Spinal cord (tissue), 10 donors: ENCODE measurements at places on chromosomes 1 and 21. TPM values are rescaled to one million over a fixed set of nuclear protein-coding genes. Genes with fewer than 3 reads are reported as not detected.
A peak's percentile ranks its signal among the peaks of the same experiment; 100 is the strongest.

- H3K4me3 ChIP-seq, result no peak overlapping the region
- no peak for DNase-seq
- H3K27me3 ChIP-seq, result no peaks in the 10 kb centered on the region
- peaks cover 25% of the 10 kb centered on the region for H3K4me1 ChIP-seq
- H3K27ac ChIP-seq, result no peak overlapping the region
Measured at GRCh38 chr21:45164838-45165237, 90.5 kb downstream of the ADARB1 start.

Gene LAD1
- 0.17 TPM for total RNA-seq

DNA sequence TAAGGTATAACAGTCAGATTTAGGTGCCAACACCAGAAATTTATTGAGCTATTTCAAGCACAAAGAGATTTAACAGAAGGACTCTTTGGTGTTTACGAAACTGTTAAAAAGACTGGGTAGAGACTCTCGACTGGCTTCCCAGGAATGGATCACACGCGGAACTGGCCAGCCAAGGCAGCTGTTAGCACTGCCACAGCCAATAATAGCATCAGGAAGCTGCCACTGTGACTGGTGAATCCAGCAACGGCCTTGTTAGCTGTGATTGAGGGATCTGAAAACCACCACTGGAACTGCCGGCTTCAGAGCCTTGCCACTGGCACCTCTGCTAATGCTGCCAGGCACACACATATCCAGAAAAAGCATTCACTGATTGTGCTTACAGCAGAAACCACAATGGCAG lies 10.6 kb upstream of the SIM2 start:
- no peak overlapping the region for H3K27ac ChIP-seq
- H3K27me3 ChIP-seq, result peaks cover 64% of the 10 kb centered on the region
- DNase-seq, result no peak

GRCh38 chr1:172451002-172451443 lies 7.2 kb upstream of the PIGC start:
- no peak overlapping the region for H3K4me3 ChIP-seq
- peaks cover 5% of the 10 kb centered on the region for H3K4me1 ChIP-seq
- no peaks in the 10 kb centered on the region for H3K27me3 ChIP-seq
- no peak overlapping the region for H3K27ac ChIP-seq
- DNase-seq, result no peak

Gene LAMC1
- total RNA-seq, result 174 TPM

DNA sequence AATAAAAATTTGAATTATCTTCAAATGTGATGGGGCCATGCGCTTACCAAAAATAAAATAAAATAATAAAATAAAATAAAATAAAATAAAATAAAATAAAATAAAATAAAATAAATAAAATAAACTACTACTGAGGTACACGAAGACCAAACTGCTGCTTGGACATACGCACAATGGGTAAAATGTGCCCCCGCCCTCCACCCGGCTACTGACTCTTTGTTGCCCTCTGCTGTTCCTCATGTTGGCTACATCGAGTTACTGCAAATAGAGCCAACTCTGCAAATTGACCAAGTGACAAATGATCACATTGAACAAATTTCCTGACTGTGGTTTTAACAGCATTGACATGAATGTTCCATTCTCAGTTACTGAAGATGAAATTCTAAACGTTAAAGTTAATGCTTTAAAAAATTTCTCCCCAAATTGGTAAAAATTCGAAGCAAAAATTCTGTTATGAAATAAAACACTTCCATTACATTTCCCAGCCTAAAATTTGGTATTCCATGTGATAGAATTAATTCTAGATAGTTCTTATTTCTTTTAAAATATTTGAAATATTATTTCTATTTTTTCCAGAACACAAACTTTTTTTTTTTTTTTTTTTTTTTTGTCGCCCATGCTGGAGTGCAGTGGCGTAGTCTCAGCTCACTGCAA lies 18.8 kb upstream of the MAP1LC3C start:
- DNase-seq, result no peak
- no peaks in the 10 kb centered on the region for H3K4me1 ChIP-seq

DNA sequence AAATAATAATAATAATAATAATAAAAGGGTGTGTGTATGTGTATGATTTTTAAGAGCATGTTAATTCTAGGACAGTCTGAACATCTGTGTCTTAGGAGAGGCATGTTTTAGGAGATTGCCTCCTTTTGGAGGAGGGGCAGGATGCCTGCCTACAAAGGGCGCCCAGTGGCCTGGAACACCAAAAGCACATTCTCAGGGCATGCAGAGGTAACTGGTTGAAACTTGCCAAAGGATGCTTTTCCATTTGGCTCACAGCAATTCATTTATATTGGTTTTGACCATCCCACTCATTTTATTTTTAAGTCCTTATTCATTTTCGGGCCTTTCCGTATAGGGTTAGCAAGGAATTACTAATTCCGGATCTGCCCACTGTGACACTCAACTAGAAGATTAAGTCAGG lies 21.1 kb upstream of the LAMC2 start:
- no peaks in the 10 kb centered on the region for H3K4me1 ChIP-seq
- DNase-seq, result no peak
- no peaks in the 10 kb centered on the region for H3K36me3 ChIP-seq
- H3K27me3 ChIP-seq, result no peaks in the 10 kb centered on the region
- H3K4me3 ChIP-seq, result no peak overlapping the region

DNA sequence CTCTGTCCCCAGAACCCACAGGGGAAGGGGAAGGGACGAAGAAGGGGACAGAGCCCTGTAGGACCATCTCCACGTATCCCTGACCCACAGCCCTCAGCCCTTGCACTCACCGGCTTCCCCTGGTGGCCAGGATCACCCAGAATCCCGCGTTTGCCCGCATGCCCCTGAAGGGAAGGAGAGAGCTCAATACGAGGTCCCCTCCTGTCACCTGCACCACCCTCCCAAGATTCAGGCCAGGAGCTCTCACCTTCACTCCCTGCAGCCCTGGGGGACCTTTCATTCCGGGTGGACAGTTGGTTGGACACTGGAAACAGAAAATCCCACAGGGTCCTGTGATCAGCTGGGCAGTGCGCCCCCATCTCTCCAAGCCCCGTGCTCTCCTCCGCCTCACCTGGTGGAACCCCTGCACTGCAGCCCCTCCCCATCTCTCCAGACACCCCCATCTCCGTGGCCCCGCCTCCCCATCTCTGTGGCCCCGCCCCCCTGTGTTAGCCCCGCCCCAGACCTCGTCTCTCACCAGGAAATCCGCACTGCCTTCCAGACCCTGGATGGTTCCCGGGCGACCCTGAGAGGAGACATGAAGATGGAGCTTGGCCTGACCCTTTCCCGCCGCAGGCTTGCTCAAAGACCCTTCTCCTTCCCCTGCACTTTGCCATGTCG lies 6.0 kb downstream of the COL9A2 start:
- DNase-seq, result no peak
- peaks cover 7% of the 10 kb centered on the region for H3K27me3 ChIP-seq
- no peak overlapping the region for H3K27ac ChIP-seq
- peaks cover 26% of the 10 kb centered on the region for H3K36me3 ChIP-seq
- H3K4me3 ChIP-seq, result no peak overlapping the region

DNA sequence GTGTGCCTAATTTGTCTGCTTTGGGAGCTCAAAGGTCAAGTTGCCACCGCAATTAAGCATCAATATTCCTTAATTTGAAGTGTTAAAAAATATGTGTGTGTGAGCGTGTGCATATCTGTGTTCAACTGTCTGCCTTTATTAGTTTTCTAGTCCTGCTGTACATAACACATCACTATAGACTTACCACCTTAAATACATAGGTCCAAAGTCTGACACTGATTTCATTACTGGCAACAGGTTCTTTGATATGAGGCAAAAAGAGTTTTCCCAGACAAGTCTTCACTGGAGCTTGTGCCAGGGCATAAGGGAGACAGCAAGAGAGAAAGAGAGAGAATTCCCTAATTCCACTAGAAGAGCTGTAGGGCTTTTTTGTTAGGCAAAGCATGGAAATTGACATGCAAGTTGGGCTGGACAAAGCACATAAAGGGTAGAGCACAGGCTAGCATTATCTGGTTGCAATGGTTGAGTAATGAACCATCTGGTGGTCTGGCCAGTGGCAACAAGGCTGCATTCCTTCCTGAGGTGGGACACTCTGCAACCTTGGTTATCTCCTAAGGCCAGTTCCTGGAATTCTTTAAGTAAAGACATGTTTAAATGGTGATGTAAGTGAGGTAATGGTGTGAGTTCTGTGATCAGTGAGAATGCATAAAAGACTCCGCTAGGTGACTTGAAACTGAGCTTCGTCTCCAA lies 457.2 kb upstream of the ADAMTS5 start:
- no peak for DNase-seq
- no peak overlapping the region for H3K27ac ChIP-seq
- no peaks in the 10 kb centered on the region for H3K4me1 ChIP-seq
- no peaks in the 10 kb centered on the region for H3K27me3 ChIP-seq

DNA sequence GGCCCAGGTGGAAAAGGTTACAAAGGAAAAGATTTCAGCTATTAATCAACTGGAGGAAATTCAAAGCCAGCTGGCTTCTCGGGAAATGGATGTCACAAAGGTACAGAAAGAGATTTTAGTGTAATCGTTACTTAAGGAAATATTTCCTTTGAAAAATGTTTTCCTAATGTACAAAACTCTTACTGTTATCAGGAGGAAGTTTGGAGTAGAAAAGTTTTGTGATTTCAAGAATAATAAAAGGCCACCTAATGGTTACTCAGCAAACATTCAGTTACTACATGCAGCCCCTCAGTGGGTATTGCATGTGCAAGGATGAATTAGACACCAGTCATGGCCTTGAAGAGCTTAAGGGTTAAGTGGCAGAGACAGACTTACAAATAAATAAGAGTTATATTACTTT lies 85.2 kb downstream of the SDCCAG8 start:
- no peaks in the 10 kb centered on the region for H3K4me1 ChIP-seq
- no peaks in the 10 kb centered on the region for H3K27me3 ChIP-seq
- no peak overlapping the region for H3K27ac ChIP-seq
- H3K36me3 ChIP-seq, result no peaks in the 10 kb centered on the region
- no peak overlapping the region for H3K4me3 ChIP-seq
- DNase-seq, result no peak

Gene OR2L8
- total RNA-seq, result 1.2 TPM

Gene KCNE2
- total RNA-seq, result 1.0 TPM

Gene RAD54L
- total RNA-seq, result 2.9 TPM

Gene SLAMF9
- not detected for total RNA-seq

DNA sequence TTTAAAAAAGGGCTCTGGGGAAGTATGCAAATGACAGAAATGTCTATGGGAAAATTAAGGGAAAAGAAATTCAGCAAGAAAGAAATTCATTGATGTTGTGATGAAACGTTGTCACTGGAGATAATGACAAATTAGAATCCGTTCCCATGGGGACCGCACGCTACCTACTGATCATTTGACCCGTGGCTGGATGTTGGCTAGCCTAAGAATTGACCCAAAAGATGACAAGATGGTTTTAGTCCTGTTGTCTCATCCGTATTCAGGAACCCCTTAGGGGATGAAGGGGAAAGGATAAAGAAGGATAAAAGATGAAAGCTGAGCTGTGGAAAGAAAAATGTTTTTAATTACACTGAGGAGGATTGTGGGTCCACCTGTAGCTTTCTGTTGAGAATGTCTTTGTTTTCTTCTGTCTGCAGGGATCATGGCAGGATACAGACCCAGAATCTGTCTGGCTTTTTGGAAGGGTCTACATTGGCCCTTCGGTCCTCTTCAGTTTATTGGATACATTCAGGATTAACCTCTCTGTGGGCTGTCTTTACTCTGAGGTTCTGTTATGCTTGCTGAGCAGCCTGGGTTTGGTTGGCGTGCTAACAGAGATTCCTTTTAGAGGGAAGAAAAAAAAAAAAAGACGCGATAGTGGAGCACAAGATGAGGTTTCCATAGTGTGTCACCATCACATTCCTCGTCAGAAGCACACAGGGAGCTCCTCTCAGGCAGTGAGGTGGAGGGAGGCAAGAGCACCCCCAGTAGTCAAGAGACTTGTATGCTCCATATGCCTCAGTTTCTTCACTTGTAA lies 106.2 kb downstream of the CACHD1 start:
- no peak overlapping the region for H3K4me3 ChIP-seq
- peak; percentile 55 for DNase-seq
- no peak overlapping the region for H3K27ac ChIP-seq
- no peaks in the 10 kb centered on the region for H3K27me3 ChIP-seq

DNA sequence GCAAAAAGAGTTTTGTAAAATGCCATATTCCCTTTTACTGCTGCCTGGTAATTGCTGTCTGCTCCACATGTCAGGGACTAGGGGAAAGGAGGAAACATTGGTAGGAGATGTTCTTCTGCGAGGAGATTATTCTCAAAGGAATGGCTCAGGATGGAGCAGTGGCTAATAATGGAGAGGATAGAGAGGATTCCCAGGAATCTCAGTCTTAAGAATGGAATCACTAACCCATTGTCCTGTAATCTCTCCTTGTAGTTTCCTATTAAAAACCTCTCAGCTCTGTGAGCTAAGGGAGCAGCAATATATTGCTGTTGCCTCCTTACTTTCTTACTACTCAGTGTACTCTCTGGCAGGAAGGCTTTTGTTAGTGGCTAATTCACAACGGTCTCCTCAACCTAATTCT lies 175.4 kb downstream of the HS2ST1 start:
- H3K36me3 ChIP-seq, result no peaks in the 10 kb centered on the region
- no peak for DNase-seq
- H3K4me1 ChIP-seq, result no peaks in the 10 kb centered on the region
- no peak overlapping the region for H3K4me3 ChIP-seq
- no peak overlapping the region for H3K27ac ChIP-seq
- H3K27me3 ChIP-seq, result no peaks in the 10 kb centered on the region

GRCh38 chr1:95022644-95022926 lies 50.2 kb downstream of the ALG14 start:
- peaks cover 10% of the 10 kb centered on the region for H3K36me3 ChIP-seq
- no peak overlapping the region for H3K4me3 ChIP-seq
- H3K27me3 ChIP-seq, result no peaks in the 10 kb centered on the region
- H3K4me1 ChIP-seq, result no peaks in the 10 kb centered on the region
- DNase-seq, result no peak
- H3K27ac ChIP-seq, result peak overlapping the region; percentile 70

Gene C1orf52
- 25.9 TPM for total RNA-seq

Gene PAX7
- 2.0 TPM for total RNA-seq

- H3K36me3 ChIP-seq, result no peaks in the 10 kb centered on the region
- H3K4me1 ChIP-seq, result no peaks in the 10 kb centered on the region
- H3K27me3 ChIP-seq, result no peaks in the 10 kb centered on the region
- no peak overlapping the region for H3K27ac ChIP-seq
- no peak overlapping the region for H3K4me3 ChIP-seq
- DNase-seq, result no peak
Measured at GRCh38 chr1:171038284-171038683, 52.4 kb upstream of the FMO3 start.

Gene ARHGEF10L
- 20.7 TPM for total RNA-seq

GRCh38 chr1:18479454-18479853 lies 1.3 kb upstream of the KLHDC7A start:
- no peak overlapping the region for H3K27ac ChIP-seq
- DNase-seq, result no peak
- H3K4me3 ChIP-seq, result no peak overlapping the region

DNA sequence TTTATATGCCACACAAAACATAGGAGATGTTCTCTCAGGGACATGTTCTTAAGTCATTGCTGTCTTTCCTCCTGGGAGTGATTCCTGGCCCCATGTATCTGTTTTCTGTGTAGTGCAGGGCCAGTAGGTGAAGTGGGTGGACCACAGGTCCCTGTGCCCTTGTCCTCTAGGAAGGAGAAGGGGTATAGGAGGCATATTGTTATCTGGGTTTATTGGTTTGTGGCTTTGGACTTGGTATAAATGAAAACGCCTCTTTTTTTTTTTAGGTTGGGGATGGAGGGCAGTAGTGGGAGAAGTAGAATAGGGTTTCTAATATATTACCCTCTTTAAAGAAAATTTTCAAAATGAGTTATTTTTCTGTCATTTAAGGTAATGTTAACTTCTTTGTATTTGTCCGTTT lies 29.4 kb downstream of the DYRK1A start:
- H3K27ac ChIP-seq, result no peak overlapping the region
- H3K27me3 ChIP-seq, result no peaks in the 10 kb centered on the region
- no peaks in the 10 kb centered on the region for H3K36me3 ChIP-seq
- no peak overlapping the region for H3K4me3 ChIP-seq
- no peak for DNase-seq

Gene CORT
- 1.9 TPM for total RNA-seq

Gene OR10J1
- not detected for total RNA-seq
